A172 (cell line): ENCODE measurements at places on chromosomes 3 and 15.

DNA sequence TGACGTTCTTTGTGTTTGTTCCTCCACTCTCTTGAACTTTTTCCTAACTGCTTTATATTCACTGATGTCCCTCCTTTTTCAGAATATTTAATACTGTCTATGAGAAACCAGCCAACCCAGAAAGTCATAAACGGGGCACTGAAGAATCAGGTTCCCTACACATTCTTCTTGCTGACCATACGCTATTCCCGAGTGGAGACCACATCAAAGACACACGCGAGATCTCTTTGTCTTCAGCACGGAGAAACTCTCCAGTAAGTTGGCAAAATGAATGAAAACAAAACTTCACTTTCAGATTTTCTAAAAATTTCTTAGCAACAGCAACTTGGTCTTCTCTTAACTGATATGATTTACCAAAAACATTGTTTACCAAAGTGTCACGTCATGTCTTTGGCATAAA lies 22.6 kb downstream of the FAM174B start:
- no peak for DNase-seq

- DNase-seq = peak; percentile 71
Measured at GRCh38 chr3:71998995-71999673, 214.2 kb upstream of the PROK2 start.

GRCh38 chr15:66919421-66919820 lies 146.0 kb upstream of the SMAD3 start:
- DNase-seq = no peak

GRCh38 chr3:181823716-181824115 lies 112.0 kb downstream of the SOX2 start:
- DNase-seq = no peak

DNA sequence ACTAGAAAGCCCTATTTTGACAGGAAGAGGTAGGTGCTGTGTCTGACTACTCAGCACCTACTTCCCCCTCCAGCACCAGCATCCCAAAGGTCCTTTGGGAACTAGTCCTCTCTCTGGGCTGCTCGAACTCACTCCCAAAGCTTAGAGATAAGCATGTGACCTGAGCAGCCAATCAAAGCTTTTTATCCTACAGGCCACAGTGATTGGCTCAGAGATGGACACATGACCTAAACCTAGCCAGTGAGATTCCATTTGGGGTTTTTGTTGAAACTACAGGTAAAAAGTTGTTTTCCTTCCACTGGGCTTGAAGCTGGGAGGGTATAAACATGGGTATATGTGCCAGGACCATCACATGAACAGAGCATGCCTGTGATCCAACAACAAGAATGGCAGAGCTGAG lies 186.5 kb upstream of the PPP2R3A start:
- DNase-seq = no peak

DNA sequence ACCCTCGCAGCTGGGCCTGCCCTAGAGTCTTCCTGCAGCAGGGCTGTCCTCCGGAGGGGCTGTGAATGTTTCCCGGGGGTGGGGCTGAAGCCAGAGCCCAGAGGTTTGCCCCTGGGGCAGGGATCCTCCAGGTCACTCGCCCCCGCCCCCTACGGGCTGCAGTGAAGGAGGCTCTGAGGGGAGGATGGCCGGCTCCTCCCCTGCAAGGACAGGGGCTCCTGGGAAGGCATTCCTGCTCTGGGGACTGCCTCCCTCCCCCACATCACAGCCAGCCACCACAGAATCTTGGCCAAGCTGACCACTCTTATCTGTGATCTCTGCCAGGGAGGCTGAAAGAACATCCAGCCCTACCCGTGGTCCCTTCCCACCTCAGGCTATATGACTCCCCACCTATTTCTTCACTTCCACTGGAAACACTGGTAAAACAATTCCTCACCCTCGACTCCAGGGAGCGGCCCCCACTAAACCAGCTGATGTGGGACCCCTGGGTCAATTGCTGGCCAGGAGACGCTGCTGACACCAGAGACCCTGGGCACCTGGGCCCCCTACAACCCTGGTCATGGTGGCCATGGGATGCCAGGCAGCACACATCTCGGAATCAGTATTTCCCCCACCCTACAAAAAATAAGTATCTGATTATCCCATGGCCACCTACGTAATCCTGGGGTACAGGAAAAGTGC lies 66.0 kb downstream of the HMCES start:
- DNase-seq = no peak

GRCh38 chr15:77111789-77112188 lies 40.9 kb upstream of the TSPAN3 start:
- DNase-seq = no peak

DNA sequence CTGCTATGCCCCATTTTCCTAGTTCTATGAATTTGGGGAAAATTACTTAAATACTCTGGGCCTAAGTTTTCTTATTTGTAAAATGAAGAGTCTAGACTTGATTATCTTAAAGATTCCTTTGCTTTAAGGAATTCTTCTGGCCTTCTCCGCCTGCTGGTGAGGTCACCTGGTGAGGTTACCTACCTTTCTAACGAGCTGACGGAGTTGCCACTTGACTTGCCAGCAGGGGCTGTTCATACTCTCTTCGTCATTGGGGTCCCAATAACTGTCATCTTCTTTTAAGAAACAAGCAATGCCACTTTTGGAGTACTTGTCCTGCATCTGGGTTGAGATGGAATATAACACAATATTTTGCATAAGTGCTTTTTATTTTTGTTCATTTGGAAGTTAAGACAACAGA lies 8.6 kb downstream of the TNFSF10 start:
- DNase-seq = no peak

DNA sequence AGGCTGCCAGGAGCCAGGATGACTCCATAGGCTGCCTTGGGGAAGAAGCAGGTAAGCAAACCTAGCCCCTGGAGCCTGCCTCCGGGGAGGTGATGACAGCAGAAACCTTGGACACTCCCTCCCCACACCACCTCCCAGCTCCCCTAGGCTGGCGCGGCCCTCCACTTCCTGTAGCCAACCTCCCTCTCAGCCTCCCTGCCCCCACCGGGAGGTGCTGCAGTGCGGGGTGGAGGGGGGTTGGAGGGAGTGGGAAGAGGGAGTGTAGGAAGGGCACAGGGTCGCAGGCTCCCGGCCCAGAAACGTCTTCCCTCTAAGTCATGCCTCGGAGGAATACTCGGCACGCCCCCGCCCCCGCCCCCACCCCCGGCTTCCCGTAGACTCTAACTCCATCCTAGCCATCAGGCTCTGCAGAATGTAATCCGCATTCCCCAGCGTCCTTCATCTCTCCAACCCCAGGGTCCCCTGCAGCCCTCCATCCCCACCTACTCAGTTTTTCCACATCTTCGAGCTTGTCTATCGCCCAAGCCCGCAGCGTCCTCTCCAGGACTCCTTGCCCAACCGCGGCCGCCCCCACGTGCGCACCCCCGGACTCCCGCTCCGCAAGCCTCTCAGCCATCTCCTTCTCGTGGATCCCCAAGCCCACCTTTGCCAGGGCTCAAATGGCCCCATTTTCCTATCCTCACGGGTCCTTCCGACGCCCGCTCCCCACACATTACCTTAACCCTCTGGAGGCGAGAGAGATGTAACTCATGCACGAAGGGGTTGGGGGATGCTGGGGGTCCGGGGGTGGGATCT lies 528 bp downstream of the LPCAT4 start:
- peak; percentile 51 for DNase-seq

DNA sequence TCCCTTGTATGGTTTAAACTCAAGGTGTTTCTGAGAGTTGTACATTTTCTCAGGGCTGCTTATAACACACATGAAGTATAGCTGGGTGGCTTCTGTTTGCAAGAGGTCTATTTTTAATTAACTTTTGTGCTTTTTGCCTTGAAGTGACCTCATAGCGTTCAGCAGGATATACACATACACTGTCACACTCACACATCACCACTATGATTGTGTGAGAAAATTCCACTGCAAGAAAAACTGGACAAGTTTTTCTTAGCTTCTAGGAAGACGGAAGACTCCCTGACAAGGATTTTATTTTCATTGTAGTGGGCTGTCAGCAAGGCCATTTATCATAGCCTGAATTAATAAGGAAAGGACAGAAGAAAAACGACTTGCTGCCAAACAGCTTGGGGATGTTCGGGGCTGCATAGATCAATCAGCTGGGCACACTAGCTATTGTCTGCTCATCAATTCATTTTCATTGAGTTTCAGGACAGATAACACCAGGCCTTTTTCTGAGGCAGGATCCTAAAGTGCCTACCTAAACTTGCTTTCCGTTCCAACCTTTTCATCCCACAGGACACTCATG lies 192.8 kb upstream of the CRBN start:
- no peak for DNase-seq

DNA sequence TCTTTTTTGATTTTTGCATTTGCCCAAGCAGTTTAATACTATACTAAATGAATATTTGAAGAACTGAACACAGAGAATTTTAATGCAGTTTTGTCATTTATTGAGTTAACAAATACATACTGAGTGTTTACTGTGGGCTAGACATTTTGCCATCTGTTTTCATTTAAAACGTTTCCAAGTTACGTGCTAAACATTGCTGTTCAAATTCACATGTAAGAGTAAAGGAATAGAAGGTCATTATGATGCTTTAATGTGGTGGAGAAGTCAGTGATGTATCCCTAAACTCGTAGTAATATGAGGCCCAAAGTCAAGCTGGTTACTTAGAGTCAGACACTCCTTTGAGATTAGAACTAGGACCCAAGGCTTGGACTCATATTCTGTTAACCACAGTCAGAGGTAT lies 49.4 kb downstream of the CRYBG3 start:
- DNase-seq = no peak

- no peak for DNase-seq
Measured at GRCh38 chr3:51678641-51679040, 7.6 kb downstream of the TEX264 start.

DNA sequence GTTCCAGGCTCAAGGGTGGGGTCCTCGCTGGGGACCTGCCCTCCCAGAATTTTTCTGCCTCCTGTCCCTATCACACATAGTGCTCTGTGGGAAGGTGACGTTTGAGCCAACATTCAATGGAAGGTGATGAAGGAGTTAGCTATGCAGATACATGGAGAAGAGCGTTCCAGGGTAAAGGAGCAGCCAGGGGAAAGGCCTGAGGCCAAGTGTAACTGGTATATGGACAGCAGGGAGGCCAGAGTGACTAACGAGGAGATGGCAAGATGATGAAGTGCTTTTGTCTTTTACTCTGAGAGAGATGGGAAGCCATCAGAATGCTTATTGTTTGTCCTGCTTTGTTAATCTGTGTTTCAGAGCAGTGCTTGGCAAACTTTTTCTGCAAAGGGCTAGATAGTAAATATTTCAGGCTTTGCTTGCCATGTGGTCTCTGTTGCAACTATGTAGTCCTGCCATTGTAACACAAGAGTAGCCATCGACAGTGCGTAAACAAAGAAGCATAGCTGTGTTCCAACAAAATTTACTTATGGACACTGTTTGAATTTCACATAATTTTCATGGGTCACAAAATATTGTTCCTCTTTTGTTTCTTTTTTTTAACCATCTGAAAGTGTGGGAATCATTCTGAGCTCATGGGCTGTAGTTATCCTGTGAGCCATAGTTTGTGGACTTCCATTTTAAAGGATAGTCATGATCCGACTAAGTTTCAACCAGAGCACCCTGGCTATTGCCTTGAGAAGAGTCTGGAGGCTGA lies 25.8 kb upstream of the PIAS1 start:
- DNase-seq = no peak

GRCh38 chr3:35437381-35437780 lies 201.9 kb upstream of the ARPP21 start:
- no peak for DNase-seq

- DNase-seq = no peak
Measured at GRCh38 chr3:181719991-181720680, 8.4 kb downstream of the SOX2 start.

DNA sequence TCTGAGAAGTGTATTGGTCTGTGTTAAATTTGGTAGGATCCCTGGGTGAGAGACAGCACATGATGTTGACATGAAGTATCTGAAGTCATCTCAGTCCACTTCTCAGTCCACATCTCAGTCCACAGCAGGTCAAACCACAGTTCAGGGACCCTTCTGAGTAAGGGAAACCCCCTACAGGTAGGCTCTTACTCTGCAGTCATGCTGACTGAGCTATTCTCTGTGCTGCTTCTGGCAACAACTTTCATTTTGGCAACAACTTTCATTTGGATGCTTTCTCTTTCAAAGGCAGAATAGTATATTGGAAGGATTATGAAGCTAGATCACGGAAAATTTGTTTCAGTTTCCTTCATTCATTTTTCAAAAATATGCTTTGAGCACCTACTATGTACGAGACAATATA lies 178.2 kb upstream of the GOLIM4 start:
- DNase-seq = no peak

DNA sequence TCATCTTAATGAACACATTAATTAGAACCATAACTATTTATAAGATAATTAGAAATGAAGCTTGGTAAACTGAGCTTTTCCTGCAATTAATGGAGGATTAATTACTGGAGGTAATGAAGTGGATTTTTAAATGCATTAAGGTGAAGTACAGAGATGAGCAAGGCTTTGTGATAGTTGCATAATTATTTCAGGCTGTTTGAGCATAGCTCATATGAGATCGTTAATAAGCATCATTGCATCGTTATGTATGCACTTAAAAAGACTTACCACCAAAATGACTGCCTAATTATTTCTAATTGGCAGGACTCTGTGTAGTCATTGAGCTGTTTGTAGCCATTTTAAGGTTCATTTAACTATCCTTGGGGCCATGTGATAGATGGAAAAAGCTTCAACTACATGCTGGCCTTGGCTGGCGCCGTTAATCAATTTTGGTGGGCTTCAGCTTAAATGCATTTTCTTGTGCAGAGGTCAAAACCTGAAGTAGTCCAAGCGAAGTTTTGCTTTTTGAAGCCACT lies 55.3 kb downstream of the RSRC1 start:
- no peak for DNase-seq

GRCh38 chr3:4508048-4508981 lies 15.2 kb downstream of the ITPR1 start:
- DNase-seq = no peak

DNA sequence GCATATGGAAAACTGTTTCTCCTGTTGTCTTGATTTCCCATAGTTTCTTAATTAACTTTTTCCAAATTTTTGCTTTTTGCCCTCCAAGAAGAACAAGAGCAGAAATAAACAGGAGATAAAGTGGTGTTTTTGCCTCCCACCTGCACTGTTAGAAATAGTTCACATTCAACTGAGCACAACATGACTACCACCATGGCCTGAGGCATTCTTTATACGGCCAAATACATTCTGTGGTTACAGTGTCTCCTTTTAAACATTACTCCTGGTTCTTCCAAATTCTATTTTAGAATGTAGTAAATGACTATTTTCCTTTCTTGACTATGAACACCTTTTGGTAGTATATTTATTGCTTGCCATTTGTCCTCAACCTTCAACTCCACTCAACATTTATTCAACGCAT lies 98.5 kb downstream of the LARS2 start:
- no peak for DNase-seq

DNA sequence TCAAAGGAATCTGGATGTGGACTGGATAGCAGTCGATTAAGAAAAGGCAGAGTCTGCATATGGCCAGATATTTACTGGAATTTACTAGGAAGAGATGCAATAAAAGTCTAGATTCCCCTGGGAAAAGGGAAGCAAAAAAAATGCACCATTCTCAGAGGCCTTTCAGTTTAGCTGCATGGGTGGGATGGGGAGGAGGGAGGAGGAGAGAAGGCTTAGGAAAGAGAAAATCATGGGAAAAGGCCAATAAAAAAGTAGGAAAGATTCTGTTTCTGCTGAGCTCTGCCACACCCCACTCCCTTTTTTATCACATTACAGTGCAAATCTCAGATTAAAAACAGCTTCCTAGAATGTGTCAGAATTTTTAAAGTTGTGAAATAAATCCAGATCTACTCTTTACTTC lies 103.6 kb downstream of the ADAMTS9 start:
- DNase-seq = no peak

GRCh38 chr15:50248994-50249582 lies 16.4 kb downstream of the HDC start:
- no peak for DNase-seq

- no peak for DNase-seq
Measured at GRCh38 chr3:165984589-165984988, 147.4 kb upstream of the BCHE start.

GRCh38 chr3:115698851-115699591 lies 75.7 kb downstream of the GAP43 start:
- no peak for DNase-seq
